Stimulated activated effector memory CD8-positive, alpha-beta T cell treated with anti-CD3 and anti-CD28 coated beads, Interleukin-12 subunit alpha, Interleukin-12 subunit beta, amount 100 ng/mL, for 72 hours (primary cell): ENCODE measurements at places on chromosomes 5 and 9.
A peak's percentile ranks its signal among the peaks of the same experiment; 100 is the strongest.

DNA sequence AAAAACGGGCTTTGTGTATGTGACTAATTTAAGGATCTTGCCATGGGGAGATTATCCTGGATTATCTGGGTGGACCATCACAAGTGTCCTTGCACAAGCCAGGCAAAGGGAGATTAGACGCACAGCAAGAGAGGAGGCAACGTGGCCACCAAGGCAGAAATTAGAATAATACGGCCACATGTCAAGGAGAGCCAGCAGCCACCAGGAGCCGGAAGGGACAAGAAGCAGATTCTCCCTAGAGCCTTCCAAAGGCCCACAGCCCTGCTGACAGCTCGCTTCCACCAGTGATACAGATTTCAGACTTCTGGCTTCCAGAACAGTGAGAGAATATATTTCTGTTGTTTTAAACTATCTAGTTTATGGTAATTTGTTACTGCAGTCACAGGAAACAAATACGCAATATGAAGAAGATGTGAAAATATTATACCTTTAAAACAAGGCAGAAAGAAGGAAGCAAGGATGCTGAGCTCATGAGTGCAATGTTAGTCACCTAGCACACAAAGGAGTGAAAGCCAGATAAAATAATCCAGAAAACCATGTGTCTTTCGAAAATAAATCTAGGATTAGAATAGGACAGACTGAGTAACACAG, 28.7 kb upstream of the F2RL1 start:
- no peak for DNase-seq

DNA sequence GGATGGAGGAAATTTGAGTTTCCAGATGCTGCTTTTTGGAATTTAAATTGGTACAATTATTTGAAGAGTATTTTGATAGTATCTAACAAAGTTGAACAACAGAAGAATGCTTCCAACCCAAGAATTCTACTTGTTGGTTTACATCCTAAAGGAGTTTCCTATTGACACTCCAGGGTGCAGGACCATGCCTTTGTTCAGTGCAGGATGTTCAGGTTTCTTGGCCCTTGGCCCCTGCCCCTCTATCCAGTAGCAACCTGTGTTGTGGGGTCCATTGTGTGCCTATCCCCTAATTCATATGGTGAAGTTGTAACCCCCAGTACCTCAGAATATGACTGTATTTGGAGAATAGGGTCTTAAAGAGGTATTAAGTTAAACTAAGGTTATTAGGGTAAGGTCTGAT, 750.0 kb upstream of the ZNF608 start:
- no peak for DNase-seq

- DNase-seq = no peak
Measured at GRCh38 chr5:34804913-34805312, 34.1 kb upstream of the TTC23L start.

DNA sequence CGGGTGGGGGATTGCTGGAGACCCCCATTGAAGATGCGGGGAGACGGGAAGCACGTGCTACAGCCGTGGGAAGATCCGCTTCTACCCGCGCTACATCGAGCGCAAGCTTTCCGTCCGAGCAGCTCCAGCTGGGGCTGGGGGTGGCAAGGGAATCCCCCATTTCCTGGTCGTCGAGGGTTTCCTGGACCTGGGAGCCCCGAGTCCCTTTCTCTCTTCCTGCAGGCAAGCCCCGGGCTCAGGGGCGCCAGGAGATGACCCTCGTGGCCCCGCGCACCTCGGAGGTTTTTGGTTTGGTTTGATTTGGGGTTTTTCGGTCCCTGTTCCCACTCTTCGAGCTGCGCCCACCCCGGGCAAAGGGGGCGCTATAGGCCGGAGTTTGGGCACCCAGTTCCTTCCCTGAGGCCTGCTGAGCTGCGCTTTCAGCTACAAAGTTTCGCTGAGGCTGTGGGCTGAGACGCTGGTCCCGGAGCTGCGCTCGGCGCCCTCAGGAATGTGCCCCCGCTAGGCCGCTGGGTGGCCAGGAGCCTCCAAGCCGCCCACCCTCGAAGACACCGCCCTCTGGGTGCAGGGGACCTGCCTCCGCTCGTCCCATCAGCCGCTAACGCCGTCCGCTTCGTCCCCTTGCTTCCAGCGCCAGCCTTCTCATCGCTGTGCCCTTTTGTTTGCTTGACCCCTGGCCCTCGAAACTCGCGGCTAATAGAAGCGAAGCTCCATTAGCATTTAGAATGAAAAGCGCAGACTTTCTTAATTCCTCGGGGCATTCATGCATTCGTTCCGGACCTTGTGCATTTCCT, 2.9 kb downstream of the NR4A3 start:
- peak; percentile 60 for DNase-seq

DNA sequence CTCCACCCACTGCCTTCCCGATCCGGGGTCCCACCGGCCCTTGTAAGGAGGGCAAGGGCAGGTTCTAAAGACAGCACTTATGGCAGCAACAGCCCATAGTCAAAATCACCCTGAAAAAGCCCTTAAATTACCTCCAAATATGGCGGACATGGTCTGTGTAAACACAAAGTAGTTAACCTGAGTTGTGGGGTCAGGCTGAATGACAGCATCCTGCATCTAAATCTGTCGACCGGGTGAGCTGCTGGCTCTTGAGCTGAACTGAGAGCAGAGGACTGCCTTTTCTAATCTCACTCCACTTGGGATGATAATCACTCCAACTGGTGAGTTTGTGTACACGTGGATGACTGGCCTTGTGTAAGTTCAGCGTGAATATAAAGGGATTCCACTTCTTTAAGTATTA, 249.6 kb downstream of the DENND1A start:
- DNase-seq = no peak

GRCh38 chr9:10168241-10168640, 444.6 kb downstream of the PTPRD start:
- no peak for DNase-seq

DNA sequence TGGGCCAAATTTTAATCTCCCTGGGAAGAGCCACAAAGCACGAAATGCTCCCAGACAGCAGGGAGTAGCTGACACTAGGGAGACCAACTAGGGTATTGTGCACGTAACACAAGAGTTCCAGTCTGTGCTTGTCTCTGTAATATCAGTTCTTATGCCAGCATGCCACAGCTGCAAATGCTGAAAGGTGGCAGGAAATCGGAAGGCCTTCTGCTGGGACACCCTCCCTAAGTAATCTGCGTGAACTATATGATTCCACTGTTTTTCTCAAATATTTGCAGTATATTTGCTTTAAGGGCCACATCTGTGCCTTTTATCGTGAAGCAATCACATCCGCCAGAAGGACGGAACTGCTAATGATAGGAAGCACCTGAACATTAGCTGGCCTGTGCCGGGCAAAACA, 12.6 kb downstream of the VLDLR start:
- DNase-seq = no peak

DNA sequence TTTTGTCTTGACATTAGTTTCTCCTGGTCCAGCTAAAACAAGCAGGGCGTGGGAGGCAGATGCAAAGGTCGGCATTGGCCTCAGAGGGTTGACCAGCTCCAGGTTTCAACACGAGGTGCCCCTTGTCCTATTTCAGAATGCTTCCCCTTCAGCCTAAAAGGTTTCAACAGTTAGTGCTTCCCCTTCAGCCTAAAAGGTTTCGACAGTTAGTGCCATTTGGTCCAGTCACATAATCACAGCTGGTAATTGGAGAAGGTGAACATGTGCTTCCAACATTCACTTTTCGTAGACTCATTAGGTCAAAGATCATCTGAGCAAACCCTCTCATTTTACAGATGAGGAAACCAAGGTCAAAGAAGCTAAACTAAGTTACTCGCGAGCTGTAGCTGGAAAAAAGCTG, 270.3 kb upstream of the MAP3K1 start:
- DNase-seq = no peak

DNA sequence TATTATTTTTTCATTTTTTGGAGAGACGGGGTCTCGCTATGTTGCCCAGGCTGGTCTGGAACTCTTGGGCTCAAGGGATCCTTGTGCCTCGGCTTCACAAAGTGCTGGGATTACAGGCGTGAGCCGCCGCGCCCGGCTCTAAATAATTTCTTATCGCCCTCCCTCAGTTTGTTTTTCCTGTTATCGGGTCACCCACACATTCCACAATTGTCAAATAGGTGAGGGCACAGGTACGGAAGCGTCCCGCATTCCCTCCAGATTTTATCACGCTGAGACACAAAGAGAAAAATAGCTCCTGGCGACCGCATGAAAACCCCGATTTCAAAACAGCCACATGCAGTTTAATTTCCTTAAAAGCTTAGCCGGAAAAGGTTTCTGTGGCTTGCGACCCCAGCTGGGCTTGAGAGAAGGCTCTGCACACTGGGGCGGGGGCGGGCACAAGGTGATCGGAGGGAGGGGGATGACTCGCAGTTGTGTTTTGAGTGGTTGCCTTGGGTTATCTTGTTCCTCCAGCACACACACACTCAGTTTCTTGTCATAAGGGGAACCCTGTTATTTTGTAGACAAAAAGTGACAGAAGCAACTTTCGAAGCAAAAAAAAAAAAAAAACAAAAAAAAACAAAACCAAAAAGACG, 717 bp upstream of the IQGAP2 start:
- DNase-seq = peak; percentile 36

DNA sequence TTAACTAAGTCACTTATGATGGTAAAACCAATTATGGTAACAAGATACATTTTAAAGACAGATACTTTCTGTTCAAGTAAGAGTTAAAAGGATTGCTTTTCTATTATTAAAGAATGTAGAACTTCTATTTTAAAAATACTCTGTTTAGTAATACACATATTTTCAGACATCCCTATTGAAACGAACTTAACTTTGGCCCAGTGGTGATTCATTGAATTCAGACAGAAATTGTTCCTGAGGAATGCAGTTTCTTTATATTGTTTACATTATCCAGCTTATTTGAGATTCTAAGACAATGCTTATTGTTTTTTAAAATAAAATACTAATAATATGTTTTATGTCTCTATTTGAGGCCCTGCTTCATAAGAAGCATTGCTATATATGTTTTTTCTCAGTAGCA, 816.4 kb downstream of the SEMA5A start:
- DNase-seq = no peak

- no peak for DNase-seq
Measured at GRCh38 chr5:40551496-40552491, 127.9 kb upstream of the PTGER4 start.

DNA sequence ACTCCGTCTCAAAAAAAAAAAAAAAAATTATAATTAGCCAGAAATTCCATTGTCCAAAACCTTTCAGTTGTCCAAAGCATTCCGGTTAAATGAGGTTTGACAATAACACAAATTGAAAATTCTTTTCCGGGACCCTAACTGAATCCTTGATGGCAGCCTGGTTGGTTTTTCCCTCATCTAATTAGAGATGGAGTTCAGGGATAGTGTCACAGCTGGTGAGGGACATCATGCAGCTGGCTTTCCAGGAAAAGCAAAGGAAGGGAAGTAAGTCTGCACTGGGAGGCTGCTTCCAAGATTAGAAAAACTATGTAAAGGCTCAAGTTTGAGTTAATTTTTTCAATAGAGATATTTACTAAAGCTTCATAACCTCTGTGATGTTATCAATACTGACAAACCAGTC, 195.4 kb downstream of the ADAMTS12 start:
- no peak for DNase-seq

DNA sequence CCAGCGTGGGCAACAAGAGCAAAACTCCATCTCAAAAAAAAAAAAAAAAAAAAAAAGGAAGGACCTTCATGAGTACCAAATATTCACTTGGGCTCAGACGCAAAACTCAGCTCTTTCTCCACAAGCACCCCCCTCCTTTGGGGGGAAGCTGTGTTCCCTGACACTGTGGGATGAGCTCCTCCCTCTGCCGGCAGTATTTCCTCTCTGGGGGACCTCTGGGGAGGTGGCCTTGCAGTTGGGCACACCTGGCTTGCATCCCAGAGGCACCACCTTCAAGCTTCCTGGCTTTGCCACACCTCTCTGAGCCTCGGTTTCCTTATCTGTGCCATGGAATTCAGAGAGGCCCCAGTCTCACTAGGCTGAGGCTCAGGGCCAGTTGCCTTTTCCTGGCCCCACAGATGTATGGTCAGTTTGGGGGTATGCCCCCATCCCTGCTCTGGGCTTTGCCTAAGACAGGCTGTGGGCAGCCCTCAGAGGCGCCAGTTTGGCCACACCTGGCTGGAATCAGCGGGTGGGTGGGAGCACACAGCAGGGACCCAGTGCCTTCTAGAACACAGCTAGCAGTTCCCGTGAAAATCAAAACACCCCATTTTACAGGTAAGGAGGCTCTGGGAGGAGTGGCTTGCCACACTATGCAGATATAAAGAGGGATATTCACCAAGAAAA, 157.5 kb upstream of the IER5L start:
- no peak for DNase-seq

GRCh38 chr9:111891910-111892499, 4.6 kb upstream of the UGCG start:
- no peak for DNase-seq

DNA sequence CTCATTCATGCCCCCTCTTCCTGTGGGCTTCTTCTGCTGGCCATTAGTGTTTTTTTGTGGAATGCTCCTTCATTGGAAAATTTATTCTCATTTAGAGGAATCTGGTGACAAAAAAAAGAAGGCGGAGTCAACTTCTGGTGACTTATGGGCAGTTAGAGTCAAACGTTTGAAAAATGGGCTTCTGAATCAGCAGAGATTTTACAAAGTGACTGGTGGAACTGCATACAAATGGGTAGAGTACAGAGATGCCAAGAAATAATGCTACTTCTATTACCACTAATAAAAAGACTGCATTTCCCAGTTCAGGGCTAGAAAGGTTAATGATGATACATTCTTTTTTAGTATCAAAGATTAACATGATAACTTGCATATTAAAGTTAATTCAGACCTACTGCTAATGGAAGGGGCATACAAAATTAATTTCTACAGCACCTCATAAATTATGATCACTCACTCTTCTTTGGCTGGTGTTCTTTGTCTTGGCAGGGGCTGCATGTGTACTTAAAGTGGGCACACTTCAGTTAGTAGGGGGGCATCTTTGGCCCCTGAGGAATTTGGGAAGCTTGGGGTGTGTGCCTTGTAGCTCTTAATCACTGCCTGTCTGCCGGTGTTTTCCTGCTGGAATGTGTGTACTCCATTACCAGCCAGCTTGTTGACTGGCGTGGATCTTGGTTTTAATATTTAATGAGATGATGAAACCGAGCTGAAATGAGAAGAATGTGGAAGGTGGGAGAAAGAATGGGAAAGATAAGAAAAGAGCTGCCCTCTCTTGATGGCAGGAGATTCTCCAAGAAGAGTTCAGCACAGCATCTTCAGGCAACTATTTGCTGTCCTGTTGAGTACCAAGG, 148.9 kb downstream of the DOCK2 start:
- DNase-seq = no peak

- no peak for DNase-seq
Measured at GRCh38 chr9:19457693-19458009, 48.8 kb downstream of the ACER2 start.

DNA sequence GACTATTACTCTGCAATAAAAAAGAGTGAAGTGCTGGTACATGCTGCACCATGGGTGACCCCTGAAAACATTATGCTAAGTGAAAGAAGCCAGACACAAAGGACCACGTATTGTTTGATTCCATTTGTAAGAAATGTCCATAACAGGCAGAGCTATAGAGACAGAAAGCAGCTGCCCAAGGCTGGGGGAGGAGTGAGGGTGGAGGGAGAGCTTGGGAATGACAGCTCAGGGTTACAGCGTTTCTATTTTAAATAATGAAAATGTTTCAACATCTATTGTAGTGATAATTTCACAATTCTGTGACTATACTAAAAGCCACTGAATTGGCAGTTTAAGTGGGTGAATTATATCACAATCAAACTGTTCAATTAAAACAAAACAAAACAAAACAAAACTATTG, 81.7 kb downstream of the MYO10 start:
- DNase-seq = no peak
